Aorta (tissue), 5 donors: ENCODE measurements at places on chromosomes 3 and 15. TPM values are rescaled to one million over a fixed set of nuclear protein-coding genes. Genes with fewer than 3 reads are reported as not detected.

WWTR1 gene
- 225 TPM for total RNA-seq

CELSR3 gene
- total RNA-seq, result 0.91 TPM

UBAP1L gene
- 5.4 TPM for total RNA-seq

UBL7 gene
- 27.0 TPM for total RNA-seq

GREM1 gene
- total RNA-seq, result 30.1 TPM

ITIH3 gene
- 5.7 TPM for total RNA-seq

CD86 gene
- total RNA-seq, result 19.7 TPM

BNC1 gene
- 0.21 TPM for total RNA-seq

IL12A gene
- total RNA-seq, result 0.57 TPM

LYZL4 gene
- not detected for total RNA-seq

SLCO2A1 gene
- total RNA-seq, result 101 TPM

C3orf33 gene
- 2.2 TPM for total RNA-seq

PCYT1A gene
- 65.0 TPM for total RNA-seq

CMTM8 gene
- total RNA-seq, result 2.9 TPM
